ENCODE measurements at places on chromosomes 4 and X.
A peak's percentile ranks its signal among the peaks of the same experiment; 100 is the strongest.

DNA sequence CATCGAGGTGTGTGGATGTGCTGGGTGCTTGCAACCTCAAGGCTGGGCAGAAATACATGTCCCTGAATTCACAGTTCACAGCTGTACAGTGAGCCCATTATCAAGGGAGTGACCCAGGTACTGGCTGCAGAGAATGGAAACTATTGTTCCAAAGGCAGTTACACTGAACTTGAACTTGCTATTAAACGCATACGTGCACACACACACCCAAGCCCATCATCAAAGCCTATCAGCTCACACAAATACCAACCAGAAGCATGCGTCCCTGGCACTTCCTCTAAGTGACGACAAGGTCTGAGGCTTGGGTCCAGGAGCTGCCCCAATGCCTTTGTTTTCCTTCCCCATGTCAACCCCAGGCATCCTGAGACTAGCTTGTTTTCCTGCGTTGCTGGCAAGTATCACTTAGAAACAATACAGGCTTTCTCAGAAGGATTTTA, 88.6 kb downstream of the IRF2 start:
- H3K27ac ChIP-seq = peak overlapping the region; percentile 77
- DNase-seq = no peak
- H3K4me3 ChIP-seq = no peak overlapping the region
- H3K27me3 ChIP-seq = no peaks in the 10 kb centered on the region

GRCh38 chrX:129116676-129117470, 406.4 kb downstream of the SMARCA1 start:
- H3K4me1 ChIP-seq = no peaks in the 10 kb centered on the region
- no peak overlapping the region for H3K27ac ChIP-seq
- no peak for DNase-seq

DNA sequence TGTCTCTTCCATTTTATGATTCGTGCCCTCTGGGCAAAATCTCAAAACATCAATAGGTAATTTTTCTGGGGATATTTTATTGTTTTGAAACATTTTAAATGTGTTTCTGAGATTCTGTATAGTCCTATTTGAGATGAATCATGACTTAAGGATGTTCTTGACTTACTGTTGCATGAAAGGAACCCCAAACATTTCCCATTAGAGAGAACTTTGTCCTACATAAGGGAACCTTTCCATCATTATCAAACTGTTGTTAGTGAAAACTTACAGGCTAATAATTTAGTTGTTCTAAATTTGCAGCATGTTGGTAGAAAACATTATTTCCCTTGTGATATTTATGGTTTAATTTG, 523.3 kb downstream of the PPARGC1A start:
- H3K4me1 ChIP-seq = no peaks in the 10 kb centered on the region
- H3K27me3 ChIP-seq = no peaks in the 10 kb centered on the region
- no peak overlapping the region for H3K4me3 ChIP-seq
- no peaks in the 10 kb centered on the region for H3K36me3 ChIP-seq
- DNase-seq = no peak

- no peak overlapping the region for H3K4me3 ChIP-seq
- no peaks in the 10 kb centered on the region for H3K27me3 ChIP-seq
- DNase-seq = no peak
- no peak overlapping the region for H3K27ac ChIP-seq
- no peaks in the 10 kb centered on the region for H3K36me3 ChIP-seq
Measured at GRCh38 chr4:120773641-120774040, 148.9 kb downstream of the PRDM5 start.

DNA sequence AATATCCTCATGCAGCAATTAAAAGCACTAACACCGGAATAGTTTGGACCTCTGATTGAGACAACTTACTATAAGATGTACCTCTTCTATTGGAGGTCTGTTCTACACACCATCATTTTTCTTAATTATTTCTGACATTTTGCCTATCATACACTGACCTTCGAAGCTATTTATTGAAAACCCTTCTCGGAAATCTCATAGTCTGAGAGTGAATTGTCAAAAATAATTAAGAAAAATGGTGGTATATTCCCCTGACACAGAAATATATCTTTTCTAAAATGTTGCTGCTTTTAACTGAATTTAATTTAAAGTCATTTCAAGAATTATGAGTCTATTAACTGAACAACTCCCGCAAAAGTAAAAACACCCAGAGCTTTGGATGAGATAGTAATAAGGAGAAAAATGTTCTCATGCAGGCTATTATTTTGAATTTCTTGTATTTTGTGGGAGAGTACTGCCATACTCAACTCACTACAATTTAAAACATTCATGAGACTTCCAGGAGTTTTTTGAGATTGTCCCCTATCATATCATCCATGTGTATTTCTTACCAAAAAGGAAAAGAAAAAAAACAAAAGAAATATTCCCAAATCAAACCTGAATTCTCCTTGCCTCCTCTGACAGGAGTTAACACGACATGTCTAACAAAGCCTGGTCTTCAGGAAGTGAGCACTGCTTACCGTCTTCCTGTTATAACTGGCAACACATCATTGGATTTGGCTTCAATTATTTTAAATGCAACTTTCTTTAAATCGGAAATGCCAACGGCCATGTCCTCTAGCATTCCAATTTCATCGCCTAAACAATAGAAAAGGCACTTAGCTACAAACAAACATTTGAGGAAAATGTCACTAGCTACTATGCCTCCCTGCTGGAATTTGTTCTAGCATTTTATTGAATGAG, 485.3 kb downstream of the IL15 start:
- no peak for DNase-seq
- H3K27me3 ChIP-seq = no peaks in the 10 kb centered on the region
- H3K4me1 ChIP-seq = no peaks in the 10 kb centered on the region
- no peaks in the 10 kb centered on the region for H3K36me3 ChIP-seq
- H3K27ac ChIP-seq = no peak overlapping the region
- no peak overlapping the region for H3K4me3 ChIP-seq

- no peak overlapping the region for H3K4me3 ChIP-seq
- no peaks in the 10 kb centered on the region for H3K27me3 ChIP-seq
Measured at GRCh38 chr4:177266506-177266905, 43.2 kb upstream of the NEIL3 start.

DNA sequence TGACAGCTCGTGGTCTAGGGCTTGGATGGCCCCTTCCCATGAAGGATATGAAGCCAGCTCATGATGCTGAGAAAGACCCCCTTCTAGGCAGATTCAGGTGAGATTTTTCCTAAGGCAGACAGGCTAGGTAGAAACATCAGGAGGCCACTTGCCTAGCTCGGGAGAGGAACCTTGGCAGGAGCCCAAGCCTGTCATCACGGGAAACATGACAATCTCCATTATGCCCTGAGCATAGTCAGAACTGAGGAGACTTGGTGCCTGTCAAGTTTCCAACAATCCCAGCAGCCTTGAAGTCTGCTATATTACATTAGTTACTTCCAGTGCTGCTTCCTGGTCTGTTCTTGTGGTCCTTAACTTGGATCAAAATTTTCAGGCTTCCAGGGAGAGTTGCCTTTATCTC, 18.7 kb upstream of the WDR1 start:
- no peak overlapping the region for H3K27ac ChIP-seq
- DNase-seq = no peak
- H3K36me3 ChIP-seq = no peaks in the 10 kb centered on the region
- H3K27me3 ChIP-seq = no peaks in the 10 kb centered on the region

- H3K27me3 ChIP-seq = no peaks in the 10 kb centered on the region
- H3K4me3 ChIP-seq = no peak overlapping the region
- no peak overlapping the region for H3K27ac ChIP-seq
- no peak for DNase-seq
- H3K36me3 ChIP-seq = no peaks in the 10 kb centered on the region
- H3K4me1 ChIP-seq = no peaks in the 10 kb centered on the region
Measured at GRCh38 chrX:46554942-46555341, 9.7 kb upstream of the ZNF674 start.

GRCh38 chr4:102193145-102193544, 152.1 kb downstream of the SLC39A8 start:
- no peak for DNase-seq
- no peak overlapping the region for H3K4me3 ChIP-seq
- H3K27ac ChIP-seq = no peak overlapping the region
- H3K4me1 ChIP-seq = no peaks in the 10 kb centered on the region
- no peaks in the 10 kb centered on the region for H3K36me3 ChIP-seq

GRCh38 chrX:139475432-139475831, 55.1 kb upstream of the F9 start:
- H3K36me3 ChIP-seq = no peaks in the 10 kb centered on the region
- no peaks in the 10 kb centered on the region for H3K27me3 ChIP-seq
- no peak overlapping the region for H3K4me3 ChIP-seq
- H3K27ac ChIP-seq = no peak overlapping the region
- DNase-seq = no peak

GRCh38 chrX:21683941-21684340, 25.8 kb upstream of the KLHL34 start:
- H3K27ac ChIP-seq = no peak overlapping the region
- no peak overlapping the region for H3K4me3 ChIP-seq
- no peak for DNase-seq
- no peaks in the 10 kb centered on the region for H3K27me3 ChIP-seq

DNA sequence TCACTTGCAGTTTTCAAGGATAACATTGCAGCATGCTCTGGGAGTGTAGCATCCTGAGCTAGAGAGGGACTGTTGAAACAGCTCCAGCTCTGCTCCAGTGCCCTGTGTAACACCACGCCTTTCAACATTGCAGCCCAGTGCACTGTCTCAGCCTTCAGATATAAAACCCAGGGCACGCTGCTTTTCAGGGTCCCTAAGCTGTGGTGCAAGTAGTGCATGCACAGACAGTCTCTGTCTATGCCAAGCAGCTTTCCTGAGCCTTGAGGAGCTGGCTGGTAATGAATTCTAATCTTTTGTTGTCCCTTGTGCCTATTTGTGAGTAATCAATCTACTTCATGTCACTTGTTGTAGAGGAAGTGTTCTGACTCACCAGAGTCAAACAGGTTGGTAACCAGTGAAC, 897.0 kb downstream of the ARAP2 start:
- H3K4me3 ChIP-seq = no peak overlapping the region
- H3K4me1 ChIP-seq = no peaks in the 10 kb centered on the region
- no peak overlapping the region for H3K27ac ChIP-seq
- DNase-seq = no peak
- no peaks in the 10 kb centered on the region for H3K27me3 ChIP-seq

DNA sequence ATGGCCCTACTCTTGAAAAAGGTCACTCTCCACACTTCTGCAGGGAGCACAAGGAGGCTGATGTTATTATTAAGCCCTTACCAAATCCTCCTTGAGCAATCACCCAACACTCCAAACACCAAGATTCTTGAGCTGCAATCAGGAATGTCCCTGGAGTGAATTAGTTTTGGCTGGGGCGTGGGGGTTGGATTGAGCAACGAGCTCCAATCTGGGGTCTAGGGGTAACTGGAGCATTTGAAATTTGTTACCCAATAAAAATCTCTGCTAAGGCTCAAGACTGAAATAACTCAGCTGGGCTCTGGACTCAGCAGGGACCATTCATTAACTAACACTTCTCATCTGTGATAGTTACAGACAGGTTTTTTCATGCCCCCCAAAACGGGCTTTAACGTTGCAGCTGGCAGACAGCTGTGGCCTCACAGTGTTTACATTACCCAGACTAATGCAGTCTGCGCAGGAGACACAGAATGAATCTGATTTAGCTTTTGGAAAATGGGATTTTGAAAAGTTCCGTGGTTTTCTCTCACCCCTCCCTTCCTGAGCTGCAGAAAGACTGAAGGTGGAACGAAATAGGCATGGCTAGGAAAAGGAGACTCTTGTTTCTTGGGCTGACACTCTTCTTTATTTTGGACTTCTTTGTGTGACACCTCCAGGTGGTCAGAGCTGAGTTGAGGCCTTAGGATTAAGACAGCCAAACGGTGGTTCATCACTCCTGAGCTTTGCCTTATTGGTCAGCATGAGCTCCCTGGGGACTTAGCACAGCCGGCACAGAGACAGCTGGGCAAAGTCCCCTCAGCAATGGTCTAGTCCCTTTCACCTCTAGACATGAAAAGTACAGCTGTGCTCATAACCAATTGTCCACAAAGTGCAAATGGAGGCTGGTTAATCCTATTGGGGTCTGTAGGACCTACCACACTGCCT, 26.6 kb downstream of the PLAC1 start:
- no peaks in the 10 kb centered on the region for H3K36me3 ChIP-seq
- H3K4me3 ChIP-seq = no peak overlapping the region
- no peak for DNase-seq
- no peak overlapping the region for H3K27ac ChIP-seq

DNA sequence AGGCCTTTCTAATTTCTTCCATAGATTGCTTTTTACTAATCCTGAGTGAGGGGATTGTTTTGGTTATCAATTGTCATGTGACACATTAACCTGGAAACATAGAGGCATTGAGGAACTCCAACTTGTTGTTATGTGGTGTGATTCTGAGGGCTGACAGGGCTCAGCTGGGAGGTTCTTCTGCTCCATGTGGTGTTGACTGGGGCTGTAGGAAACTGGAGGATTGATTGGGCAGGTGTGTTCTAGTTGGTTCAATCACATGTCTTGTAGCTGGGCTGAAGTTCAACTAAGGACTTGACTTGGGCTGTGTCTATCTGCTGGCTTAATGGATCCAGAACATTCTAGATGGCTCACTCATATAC, 10.8 kb upstream of the CRLF2 start:
- no peaks in the 10 kb centered on the region for H3K4me1 ChIP-seq
- H3K4me3 ChIP-seq = no peak overlapping the region
- H3K27ac ChIP-seq = no peak overlapping the region
- H3K36me3 ChIP-seq = no peaks in the 10 kb centered on the region
- no peaks in the 10 kb centered on the region for H3K27me3 ChIP-seq

DNA sequence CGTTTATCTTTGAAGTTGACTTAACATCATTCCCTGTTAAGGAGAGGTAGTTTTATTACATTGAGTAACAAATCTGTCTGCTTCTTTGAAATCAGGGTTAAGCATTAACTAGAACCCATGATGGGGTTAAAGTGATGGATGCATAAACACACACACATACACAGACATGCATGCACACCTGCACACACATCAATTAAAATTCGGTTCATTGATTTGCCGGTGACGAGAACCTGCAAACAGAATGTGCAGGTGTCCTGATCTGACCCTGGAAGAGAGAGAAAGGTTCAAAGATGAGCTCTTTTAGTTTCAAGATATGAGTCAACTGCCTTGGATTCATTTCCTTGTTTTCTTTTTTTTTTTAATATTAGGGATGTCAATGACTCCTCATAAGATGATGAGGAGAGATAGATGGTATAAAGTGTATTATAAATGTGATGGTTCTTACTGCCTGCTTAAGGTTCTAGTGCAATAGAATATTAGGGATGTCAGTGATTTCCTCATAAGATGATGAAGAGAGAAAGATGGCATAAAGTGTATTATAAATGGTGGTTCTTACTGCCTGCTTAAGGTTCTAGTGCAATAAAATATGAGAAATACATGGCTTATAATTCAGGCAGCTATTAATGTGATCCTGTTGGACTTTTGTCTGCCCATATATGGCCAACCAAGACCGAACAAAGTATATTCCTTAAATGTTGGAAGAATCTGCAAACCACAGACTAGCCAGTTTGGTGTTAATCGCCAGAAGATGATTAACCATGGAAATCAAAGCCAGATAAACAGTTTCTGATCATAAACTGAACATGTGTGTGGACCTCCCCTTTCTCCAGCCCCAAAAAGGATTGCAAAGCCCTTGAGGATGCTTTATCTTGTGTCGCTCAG, 14.1 kb upstream of the CD99 start:
- H3K4me3 ChIP-seq = no peak overlapping the region
- no peaks in the 10 kb centered on the region for H3K36me3 ChIP-seq
- H3K27ac ChIP-seq = no peak overlapping the region
- no peak for DNase-seq
- H3K27me3 ChIP-seq = no peaks in the 10 kb centered on the region

GRCh38 chr4:120844528-120844921, 78.0 kb downstream of the PRDM5 start:
- no peaks in the 10 kb centered on the region for H3K36me3 ChIP-seq
- no peak for DNase-seq
- H3K27me3 ChIP-seq = no peaks in the 10 kb centered on the region
- no peak overlapping the region for H3K4me3 ChIP-seq

- no peaks in the 10 kb centered on the region for H3K4me1 ChIP-seq
- DNase-seq = no peak
Measured at GRCh38 chrX:15269618-15270521, at the start of gene ASB9. Gene ASB9, minus strand, starts transcription at chrX:15270083. Its CDS starts 209 bp downstream, at chrX:15269874.

Data from ascending aorta (tissue), 2 donors.